HCT116 (cell line): ENCODE measurements at places on chromosomes 6 and 20. TPM values are rescaled to one million over a fixed set of nuclear protein-coding genes. Genes with fewer than 3 reads are reported as not detected.

HLA-DMA gene
- total RNA-seq = 12.1 TPM

DNA sequence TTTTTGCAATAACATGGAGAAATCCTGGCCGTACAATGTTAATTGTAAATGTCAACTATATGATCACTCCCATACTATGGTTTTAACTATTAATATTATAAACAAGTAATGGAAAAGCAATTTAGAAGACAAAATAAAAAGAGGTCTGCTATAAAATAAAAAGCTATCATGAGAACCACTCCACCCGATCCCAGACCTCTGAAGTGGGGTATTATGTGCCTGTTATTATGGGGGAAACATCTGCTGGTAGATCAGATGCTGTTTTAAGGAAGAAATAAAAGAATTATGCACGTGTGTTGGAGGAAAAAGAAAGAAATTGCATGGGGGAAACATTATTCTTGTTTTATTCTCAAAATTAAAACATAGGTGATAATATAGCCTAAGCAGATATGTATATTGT, 615.7 kb upstream of the ARID1B start:
- DNase-seq = no peak

BTN1A1 gene
- total RNA-seq = 0.32 TPM

- no peak for DNase-seq
These were observed 109.2 kb upstream of the NXT1 start for GRCh38 chr20:23241416-23241815.

GRCh38 chr6:35603326-35604202, 85.2 kb downstream of the FKBP5 start:
- no peak for DNase-seq

DNA sequence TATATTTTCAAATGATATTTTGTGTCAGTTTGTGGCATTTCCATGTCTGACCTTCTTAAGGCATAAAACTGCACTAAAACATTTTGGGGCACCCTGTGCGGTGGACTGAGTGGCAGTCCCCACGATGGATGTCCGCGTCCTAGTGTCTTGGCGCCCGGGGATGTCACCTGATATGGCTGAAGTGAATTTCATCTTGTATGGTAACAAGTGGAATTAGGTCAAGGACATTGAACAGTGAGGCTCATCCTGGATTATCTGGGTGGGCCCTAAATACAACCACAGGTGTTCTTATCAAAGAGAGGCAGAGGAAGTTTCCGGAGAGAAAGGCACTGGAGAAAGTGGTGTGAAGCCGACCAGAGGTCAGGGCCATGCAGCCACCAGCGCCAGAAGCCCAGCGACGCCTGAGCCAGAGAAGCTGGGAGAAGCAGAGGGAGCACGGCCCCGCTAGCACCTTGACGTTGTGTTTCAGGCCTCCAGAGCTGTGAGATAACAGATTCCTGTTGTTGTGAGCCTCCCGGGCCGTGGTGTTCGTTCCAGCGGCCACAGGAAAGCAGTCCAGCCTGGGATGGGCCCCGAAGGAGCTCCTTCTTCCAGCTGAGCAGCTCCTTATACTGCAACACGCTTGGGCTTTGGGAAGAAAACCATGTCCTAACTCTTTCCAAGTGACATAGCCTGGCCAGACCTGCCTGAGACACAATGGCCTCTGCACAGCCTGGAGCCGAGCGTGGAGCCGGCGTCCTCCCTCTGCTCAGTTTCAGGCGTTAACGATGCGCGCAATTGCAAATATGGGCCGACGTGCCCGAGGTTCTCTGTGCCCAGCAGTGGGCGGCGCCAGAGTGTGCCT, 22.5 kb downstream of the THBS2 start:
- DNase-seq = no peak

NCOA6 gene
- total RNA-seq = 24.8 TPM

- DNase-seq = no peak
These were observed 33.9 kb upstream of the OVOL2 start for GRCh38 chr20:18091623-18092022.

BMP7 gene
- 7.0 TPM for total RNA-seq

DNA sequence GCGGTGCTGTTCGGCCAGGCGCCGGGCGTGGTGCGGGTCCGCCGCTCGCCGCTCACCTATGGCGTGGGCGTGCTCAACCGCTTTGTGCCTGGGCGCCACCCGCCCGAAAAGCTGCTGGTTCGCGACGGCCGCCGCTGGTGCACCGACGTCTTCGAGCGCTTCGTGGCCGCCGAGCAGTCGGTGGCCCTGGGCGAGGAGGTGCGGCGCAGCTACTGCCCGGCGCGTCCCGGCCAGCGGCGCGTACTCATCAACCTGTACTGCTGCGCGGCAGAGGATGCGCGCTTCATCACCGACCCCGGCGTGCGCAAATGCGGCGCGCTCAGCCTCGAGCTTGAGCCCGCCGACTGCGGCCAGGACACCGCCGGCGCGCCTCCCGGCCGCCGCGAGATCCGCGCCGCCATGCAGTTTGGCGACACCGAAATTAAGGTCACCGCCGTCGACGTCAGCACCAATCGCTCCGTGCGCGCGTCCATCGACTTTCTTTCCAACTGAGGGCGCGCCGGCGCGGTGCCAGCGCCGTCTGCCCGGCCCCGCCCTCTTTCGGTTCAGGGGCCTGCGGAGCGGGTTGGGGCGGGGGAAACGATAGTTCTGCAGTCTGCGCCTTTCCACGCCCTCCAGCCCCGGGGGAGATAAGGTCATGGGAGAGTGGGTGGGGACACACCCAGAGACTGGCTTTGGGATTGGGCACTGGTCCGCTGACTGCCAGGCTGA, 15.7 kb downstream of the ADISSP start:
- DNase-seq = no peak

ABHD16B gene
- not detected for total RNA-seq

GRCh38 chr6:160041608-160042007, 72.7 kb downstream of the IGF2R start:
- no peak for DNase-seq
